ENCODE measurements at places on chromosomes 7 and 10. TPM values are rescaled to one million over a fixed set of nuclear protein-coding genes. Genes with fewer than 3 reads are reported as not detected.

PRXL2A gene
- 11.6 TPM for total RNA-seq

EMX2 gene
- not detected for total RNA-seq

VSTM4 gene
- total RNA-seq = not detected

PON1 gene
- total RNA-seq = not detected

WIPF3 gene
- 0.10 TPM for total RNA-seq

ABCB4 gene
- 2.3 TPM for total RNA-seq

BHLHA15 gene
- total RNA-seq = not detected
